ENCODE measurements at places on chromosomes 5 and 9. TPM values are rescaled to one million over a fixed set of nuclear protein-coding genes. Genes with fewer than 3 reads are reported as not detected.

ADAMTS12 gene
- 14.7 TPM for total RNA-seq

PCDHGA1 gene
- 0.51 TPM for total RNA-seq

QRFP gene
- total RNA-seq = not detected

PTGES gene
- total RNA-seq = 14.2 TPM

MAP1B gene
- 50.3 TPM for total RNA-seq
